ENCODE measurements at places on chromosomes 1 and 21.

DNA sequence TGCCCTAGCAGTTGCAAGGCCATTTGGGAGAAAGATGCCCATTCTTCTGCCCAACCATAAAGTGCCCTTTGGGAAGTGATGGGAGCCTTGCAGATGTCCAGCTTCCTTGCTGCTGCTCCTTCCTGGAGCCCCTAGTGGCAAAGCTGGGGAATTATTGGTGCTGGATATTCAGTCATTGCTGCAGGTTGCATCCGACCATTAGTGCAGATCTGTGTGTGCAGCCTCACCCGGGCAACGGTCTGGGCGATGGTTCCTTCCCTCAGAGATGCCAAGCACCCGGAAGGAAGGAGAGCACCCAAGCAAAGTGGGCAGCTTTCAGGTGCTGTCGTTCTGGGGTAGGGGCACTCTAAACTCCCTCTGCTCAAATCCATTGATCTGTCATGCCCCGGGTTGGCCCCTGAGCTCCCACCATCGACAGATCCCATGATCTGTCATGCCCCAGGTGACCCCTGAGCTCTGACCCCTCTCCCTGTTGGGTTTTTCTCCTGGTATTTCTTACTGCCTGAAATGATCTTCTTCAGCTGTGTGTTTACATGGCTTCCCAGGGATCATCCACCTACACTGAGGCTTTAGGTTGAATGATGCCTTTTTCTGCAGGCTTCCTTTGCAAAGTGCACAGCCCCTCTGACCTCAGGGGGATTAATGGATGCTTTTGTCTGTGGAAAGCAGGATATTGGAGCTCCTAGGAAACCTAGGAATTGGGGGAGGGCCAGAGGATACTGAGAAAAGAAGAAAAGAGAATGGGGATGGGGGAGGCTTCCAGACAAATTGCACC is 467.5 kb downstream of the PTPRU start:
- DNase-seq = peak; percentile 43

GRCh38 chr1:186102547-186103148 is 272.4 kb downstream of the TPR start:
- no peak for DNase-seq

- DNase-seq = no peak
These were observed 453 bp downstream of the CDKN2C start for GRCh38 chr1:50970509-50970887.

GRCh38 chr21:46064870-46065214 is 33.1 kb upstream of the COL6A2 start:
- DNase-seq = no peak

DNA sequence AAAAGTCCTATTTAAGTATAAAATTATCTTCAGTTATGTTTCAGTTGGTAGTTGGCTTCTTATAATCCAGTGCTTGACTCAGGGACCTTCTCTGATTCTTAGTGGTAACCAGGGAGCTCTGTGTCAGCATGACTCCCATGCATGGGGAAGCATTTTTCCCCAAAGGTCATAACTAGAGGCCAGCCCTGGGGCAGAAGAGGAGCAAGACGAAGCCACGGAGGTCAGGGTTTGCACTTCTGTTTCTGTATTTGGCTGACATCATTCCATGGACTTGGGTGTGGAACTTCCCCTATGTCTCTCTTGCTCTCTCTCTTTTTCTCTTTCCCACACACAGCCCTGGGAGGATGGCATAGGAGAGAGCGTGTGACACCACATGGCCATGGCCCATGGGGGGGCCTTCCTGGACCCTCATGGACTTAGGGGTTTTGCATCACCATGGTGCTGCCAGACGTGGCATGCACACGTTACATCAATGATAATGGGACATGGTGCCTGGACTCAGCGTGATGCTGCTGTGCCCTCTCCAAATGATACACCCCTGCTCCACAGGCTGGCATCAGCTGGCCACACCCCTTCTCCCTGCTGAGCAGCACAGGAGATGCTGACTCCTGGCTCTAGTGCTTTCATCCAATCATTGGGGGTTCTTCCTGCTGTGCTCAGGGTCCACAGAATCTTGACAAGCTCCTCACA is 260.5 kb downstream of the KCNJ6 start:
- DNase-seq = no peak
